ENCODE measurements at places on chromosomes 4 and X. TPM values are rescaled to one million over a fixed set of nuclear protein-coding genes. Genes with fewer than 3 reads are reported as not detected.

DNA sequence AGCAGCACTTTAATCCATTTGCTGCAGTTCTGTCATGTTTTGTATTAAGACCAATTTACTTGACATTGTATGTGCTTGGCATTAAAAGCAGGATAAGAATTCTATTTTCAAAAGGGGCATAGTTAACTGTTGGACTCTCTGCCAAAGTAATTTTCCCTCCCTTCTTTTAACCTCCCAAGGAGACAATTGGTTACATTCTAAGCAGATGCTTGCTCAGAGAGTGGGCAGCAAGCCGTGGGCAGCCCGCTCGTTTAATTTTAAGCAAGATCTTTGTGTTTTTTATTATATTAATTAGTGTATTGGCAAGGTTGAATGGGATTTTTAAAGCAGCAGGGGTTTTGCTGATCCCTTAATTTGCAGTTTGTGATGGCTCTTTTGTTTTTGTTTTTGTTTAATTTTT is 37.1 kb upstream of the KLHL8 start:
- DNase-seq = peak; percentile 22

DNA sequence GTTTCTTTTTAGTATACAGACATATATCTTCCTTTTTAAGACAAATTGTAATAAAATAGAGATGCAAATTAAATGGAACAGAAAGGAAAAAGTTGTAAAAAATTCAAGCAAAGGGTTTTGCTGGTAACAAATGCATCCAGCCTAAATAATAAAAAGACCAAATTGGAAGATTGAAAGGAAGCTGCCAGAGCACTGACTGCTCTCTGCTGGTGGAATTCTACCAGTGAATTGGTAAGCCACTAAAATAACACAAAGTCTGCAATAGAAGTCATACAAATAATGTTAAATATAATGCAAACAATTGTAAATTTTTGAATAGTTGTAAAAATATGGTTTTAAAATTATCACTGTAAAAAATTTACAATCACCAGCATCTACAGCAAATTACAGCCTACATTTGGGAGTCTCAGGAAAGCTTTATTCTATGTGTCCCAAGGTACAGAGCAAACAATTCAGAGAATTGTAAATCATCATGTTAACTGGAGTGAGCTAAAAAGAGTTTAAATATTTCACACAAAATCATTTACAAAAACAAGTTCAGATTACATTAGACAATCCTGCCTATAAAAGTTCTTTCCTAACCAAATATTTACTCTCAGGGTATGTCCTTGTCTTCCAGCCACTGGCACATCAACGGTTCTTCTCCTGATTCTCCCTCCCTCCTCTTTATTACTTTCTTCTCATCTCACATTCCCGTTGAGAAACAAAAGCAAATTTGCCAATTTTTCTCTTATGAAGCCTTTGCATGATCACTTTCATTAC is 1322.5 kb downstream of the PCDH7 start:
- no peak for DNase-seq

- DNase-seq = peak; percentile 41
These were observed 14.4 kb upstream of the ELF2 start for GRCh38 chr4:139191373-139191772.

DNA sequence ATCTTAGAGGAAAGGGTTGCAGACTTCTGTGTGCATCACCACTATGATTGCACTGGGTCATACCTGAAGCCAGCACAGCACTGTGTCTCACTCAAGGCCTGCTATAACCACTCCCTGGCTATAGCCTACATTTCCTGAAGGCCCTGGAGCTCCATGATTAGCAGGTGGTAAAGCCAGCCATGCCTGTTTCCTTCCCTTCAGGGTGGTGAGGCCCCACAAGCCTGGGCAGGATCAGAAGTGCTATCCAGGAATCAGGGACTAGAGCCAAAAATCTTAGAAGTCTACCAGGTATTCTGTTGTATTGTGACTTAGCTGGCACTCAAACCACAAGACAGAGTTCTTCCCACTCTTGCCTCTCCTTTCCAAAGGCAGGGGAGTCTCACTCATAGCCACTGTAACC is 734.6 kb downstream of the GLUD2 start:
- no peak for DNase-seq

Gene UCHL1
- 900 TPM for total RNA-seq

Gene RASL11B
- total RNA-seq = not detected

All from G401 (cell line).